ENCODE measurements at places on chromosomes 2 and 18.

DNA sequence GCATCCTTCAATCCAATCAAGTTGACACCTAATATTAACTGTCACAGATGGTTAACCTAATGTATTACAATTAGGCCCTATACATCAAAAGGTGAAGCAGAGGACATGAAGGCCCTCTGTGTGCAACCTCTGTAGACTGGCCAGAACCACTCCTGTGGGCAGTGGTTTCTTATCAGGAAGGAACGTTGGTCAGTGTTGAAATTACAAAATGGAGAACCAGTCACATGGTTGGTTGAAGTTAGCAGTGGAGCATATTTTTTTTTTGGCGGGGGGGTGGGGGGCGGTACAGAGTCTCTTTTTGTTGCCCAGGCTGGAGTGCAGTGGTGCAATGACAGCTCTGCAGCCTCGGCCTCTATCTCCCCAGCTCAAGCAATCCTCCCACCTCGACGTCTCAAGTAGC is 19.8 kb downstream of the RNU2-63P start:
- DNase-seq, result no peak

DNA sequence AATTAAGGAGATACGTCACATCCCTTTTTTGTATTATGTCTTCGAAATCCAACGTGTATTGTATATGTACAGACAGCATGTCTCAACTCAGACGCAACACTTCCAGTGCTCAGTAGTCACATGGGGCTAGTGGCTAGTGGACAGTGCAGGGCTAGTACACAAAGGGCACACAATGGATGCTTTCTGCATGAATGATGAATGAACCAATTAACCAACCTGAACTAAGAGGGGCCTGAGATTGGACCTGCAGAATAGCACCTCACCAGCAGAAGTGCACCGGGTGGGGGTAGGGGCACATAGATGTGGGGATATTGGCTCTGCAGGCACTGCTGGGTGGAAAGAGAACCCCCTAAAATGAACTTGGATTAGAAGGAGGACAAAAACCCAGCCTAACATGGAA is 20.7 kb downstream of the ST8SIA5 start:
- no peak for DNase-seq

- DNase-seq, result no peak
Measured at GRCh38 chr2:187497858-187498463, 49.9 kb upstream of the CALCRL start.

DNA sequence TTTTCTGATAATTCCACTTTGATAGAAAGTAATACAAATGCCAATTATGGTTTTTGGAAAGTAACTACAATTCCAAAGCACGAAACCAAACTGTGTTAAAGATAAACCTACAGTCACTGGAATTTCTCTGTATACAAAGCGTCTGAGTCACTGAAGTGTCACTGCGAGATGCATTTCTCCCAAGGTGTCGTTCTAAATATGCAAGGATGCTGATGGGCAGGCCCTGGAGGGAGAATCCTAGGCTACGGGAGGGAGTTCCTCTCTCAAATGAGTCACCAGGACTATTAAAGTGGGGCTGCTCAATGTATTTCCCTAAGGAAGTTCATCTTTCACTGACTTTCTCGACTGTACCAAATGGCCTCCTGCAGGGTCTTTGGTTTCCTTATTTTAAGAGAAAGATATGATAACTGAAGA is 163.8 kb upstream of the STK17B start:
- no peak for DNase-seq

DNA sequence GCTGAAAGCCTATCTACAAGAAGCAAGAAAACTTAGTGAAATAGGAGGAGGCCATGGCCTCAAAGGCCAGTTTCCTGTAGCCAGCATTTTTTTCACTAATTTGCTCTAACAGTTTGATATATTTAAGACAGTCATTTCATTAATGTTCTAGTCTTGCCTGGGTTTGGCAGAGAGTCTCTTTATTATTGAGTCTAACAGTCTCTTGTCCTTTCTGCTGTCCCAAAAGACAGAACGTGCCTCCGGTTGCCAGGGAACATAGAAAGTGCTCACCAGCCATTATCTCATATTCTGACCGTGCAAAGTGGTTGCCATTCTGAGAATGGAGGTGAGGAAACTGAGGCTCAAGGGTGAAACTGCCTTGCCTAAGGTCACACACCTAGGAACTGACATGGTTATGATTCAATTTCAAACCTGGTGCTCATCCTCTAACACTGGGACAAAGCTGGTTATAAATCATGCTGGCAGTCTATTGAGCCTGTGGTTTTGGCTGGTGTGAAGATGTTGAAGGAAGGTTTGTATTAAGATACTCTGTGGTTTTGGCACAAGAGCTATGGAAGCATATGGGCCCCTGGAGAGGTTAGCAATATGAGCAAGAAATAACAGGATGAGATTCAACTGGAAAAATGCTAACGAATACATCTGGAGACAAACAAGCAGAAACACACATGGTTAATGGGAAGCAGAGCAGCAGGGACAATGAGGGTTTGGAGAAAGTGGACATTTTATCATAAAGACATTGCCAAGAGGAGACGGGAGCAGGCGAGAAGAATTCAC is 903.3 kb upstream of the KLHL29 start:
- no peak for DNase-seq

DNA sequence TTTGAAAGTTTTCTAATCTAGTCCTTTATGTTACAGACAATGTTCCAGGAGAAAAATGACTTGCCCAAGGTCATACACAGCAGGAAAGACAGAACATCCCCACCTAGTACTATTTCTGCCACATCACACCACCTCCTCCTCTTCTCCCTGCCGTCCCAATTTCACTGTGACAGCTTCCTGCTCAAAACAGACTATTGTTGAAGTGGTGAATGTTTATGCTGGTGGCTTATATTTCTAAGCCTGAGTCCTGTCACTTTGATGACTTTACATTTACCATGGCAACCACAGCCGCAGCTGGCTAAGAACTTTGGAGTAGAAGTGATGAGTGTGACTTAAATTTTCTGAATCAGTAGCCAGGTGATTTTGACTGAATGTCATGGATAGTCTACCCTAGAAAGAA is 10.0 kb downstream of the GALNT5 start:
- DNase-seq, result no peak

DNA sequence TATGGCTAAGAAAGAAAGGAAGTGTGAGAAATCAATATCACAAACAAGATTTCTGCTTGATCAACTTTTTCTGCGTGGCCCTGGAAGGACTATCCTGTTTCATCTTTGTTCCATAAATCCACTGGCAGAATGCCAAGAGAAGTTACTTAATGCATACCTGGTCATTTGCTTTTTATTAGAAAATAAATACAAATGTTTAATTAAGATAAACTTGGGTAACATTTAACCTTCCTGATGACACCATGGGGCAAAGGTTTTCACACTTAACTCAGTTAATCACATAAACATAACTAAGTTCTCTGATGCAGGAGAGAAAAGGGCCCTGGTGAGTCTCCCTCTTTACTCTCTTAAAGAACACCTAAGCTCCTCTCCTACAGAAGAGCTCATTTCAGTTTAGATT is 203.3 kb downstream of the AFF3 start:
- peak; percentile 13 for DNase-seq

Measured in HuH-7 (cell line).